ENCODE measurements at places on chromosomes 4 and X.
A peak's percentile ranks its signal among the peaks of the same experiment; 100 is the strongest.

GRCh38 chrX:115093191-115093590, 75.8 kb upstream of the IL13RA2 start:
- no peak for DNase-seq

- no peak for DNase-seq
Observed at GRCh38 chr4:147865926-147866325, 134.0 kb downstream of the ARHGAP10 start.

DNA sequence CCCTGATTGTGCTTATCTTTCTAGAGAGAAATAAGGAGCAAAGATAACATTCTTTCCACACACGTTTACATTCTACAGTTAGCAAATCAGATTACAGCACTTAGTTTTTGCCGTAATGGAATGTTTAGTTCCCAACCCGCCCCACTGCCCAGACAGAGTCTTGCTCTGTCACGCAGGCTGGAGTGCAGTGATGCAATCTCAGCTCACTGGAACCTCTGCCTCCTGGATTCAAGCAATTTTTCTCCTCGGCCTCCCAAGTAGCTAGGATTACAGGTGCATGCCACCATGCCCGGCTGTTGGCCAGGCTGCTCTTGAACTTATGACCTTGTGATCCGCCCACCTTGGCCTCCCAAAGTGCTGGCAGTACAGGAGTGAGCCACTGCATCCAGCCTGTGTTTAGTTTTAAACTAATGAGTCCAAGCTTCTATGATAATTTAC, 8.4 kb upstream of the PRPS1 start:
- DNase-seq, result no peak

GRCh38 chr4:5021546-5021945, 2.3 kb upstream of the CYTL1 start:
- no peak for DNase-seq

DNA sequence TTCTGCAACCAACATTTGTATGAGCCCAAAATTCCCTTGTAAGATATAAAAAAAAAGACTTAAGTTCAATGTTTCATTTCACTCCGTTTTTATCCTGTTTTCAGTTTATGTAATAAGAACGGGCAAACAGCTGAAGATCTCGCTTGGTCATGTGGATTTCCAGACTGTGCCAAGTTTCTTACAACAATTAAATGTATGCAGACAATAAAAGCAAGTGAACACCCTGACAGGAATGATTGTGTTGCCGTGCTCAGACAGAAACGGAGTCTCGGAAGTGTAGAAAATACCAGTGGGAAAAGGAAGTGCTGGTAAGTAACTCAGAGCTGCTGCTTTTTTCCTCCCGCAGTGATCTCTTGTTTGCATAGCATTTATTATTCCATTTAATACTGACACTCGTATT, 2.8 kb downstream of the ANKRD37 start:
- DNase-seq, result no peak

GRCh38 chr4:105025263-105026017, 121.2 kb upstream of the TET2 start:
- no peak for DNase-seq

DNA sequence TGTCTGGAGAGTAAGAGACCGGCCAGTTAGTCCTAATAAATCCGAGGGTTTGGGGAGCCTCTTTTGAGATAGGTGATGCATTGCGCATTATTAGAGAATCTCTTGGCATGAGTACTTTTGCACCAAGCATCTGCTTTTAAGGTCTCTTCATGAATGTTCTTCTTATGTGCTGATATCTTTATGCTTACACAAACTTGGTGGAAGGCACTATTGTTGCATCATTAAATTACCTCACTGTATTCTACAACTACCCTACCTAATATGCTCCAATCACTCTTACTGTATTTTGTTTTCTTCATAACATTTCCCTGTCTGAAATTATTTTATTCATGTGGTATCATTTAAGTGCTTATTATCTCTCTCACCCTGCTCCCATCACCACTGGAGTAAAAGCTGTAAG, 151.6 kb downstream of the PALLD start:
- DNase-seq, result no peak

- DNase-seq, result no peak
Observed at GRCh38 chr4:155906554-155907247, 3.2 kb downstream of the TDO2 start.

- DNase-seq, result no peak
Observed at GRCh38 chr4:85092943-85093342, 126.5 kb upstream of the WDFY3 start.

- no peak for DNase-seq
Observed at GRCh38 chr4:150256841-150257730, 178.8 kb downstream of the DCLK2 start.

DNA sequence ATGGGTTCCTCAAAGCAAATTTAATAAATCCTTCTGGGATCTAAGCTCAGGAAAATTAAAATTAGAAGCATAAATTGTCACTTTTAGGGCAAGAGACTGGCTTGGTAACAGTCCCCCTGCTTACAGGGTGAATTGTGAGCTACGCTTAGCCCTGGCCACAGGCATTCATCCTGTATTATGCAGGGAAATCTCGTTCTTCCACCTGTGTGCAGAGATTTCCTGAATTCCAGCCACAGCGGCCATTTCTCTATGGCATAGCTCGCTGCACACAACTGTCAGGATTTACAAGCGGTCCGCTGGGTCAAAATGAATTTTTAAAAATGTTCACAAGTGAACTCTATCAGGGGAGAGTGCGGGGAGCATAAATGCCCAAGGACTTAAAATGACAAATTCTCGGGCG, 111.9 kb downstream of the DCTD start:
- DNase-seq, result no peak

GRCh38 chr4:58209551-58209950, 1099.4 kb upstream of the IGFBP7 start:
- DNase-seq, result no peak

DNA sequence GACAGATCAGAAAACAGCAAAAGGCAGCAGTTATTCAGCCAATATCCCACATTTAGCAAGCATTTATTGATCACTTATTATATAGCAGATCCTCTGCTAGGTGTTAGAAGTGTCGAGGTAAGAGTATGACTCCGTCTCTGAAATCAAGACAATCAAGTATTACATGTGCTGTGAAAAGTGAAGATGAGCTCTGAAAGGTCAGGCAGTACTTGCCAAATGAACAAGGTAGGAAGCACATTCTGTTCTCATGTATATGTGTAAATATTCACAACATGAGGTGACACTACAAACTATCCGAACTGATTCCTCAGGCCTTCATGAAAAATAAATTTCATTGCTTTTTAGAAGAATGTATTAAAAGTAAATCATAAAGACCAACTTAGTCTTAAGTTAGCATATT, 15.3 kb downstream of the ATP1B4 start:
- DNase-seq, result no peak

DNA sequence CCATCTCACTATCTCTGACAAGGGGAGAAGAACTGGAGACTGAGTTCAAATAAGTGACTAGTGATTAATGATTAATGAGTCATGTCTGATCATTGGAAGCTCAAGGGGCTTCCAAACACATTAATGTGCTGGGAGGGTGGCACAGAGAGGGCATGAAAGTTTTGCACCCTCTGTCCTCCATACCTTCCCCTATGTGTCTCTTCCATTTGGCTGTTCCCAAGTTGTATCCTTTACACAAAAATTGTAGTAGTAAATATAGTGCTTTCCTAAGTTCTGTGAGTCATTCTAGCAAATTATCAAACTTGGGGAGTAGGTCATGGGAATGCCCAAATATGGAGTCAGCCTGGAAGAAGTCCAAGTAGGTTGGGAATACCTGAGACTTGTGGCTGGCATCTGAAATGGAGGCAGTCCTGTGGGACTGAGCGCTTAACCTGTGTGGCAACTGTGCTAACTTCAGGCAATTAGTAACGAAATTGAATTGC, 4.1 kb upstream of the FAM200B start:
- DNase-seq, result no peak

DNA sequence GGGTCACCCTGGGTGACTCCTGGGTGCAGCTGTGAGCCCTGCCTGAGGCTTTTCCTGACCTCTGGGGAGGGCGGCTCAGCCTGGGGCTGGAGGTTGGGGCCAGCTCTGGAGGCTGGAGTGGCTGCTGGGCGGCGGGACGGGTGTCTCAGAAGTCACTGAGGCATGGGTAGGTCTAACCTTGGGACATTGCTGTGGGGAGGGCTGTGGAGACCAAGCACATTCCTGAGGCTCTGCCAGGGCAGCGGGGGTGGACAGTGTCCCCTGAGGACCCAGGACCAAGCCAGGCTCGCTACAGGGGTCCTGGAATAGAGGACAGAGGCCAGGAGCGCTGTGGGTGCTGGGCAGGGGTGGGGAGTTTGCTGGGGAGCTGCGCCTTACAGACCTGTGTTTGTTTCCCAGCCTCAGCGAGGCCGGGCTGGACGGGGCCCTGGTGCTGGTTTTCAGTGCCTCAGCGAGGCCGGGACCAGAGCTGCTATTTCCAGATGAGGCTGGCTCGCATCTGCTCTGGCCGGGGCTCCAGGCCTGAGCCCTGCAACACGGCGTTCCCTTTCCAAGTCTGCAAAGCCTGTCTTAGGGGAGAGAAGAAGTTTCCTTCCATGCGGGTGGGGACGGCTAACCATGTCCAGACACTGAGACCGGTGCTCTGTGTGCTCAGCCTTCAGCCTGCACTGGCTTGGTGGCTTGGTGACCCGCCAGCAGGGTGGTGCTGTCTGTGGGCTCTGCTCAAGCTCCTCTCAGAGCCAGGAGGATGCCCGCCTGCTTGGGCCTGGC, 3.0 kb upstream of the SLC25A6 start:
- no peak for DNase-seq

GRCh38 chr4:124526769-124527168, 185.8 kb downstream of the ANKRD50 start:
- DNase-seq, result no peak

DNA sequence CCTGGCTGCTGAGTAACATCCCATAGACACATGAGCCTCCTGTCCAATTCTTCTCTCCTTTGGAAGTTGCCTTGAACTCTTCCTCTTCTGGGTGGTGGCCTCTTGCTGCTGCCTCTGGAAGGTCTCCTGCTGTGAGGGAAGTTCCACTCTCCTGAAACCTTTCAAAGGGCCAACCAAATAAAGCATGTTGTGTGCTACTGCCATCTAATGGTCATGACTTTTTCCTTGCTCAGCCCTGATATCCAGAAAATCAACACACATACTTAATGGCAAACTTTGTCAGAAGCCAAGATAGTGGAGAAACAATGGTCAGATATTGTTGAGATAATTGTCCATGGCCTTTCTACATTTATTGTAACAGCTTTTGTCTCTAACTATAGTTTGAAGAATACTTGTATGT, 19.1 kb upstream of the ZXDA start:
- no peak for DNase-seq

GRCh38 chr4:36243355-36244256, 708 bp downstream of the ARAP2 start:
- DNase-seq, result peak; percentile 41

DNA sequence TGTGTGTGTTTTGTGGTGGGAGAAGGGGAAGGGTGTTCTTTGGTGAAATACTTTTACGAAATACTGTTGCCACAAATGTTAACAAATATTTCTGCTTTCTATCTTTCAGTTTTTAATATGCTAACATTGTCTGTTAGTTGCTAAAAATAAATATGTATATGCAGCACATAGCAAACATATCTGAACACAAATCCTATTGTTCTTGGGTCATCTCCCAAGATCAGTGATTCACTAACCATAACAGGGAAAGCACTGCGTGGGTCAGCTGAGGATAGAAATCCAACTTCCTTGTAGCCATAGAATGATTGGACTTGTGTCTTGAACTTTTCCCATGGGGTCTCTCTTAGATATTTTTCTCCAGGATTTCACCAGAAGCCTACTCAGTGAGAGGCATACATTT, 250.3 kb upstream of the FAM47A start:
- DNase-seq, result no peak

- DNase-seq, result no peak
Observed at GRCh38 chr4:19399001-19399400, 852.7 kb upstream of the SLIT2 start.

DNA sequence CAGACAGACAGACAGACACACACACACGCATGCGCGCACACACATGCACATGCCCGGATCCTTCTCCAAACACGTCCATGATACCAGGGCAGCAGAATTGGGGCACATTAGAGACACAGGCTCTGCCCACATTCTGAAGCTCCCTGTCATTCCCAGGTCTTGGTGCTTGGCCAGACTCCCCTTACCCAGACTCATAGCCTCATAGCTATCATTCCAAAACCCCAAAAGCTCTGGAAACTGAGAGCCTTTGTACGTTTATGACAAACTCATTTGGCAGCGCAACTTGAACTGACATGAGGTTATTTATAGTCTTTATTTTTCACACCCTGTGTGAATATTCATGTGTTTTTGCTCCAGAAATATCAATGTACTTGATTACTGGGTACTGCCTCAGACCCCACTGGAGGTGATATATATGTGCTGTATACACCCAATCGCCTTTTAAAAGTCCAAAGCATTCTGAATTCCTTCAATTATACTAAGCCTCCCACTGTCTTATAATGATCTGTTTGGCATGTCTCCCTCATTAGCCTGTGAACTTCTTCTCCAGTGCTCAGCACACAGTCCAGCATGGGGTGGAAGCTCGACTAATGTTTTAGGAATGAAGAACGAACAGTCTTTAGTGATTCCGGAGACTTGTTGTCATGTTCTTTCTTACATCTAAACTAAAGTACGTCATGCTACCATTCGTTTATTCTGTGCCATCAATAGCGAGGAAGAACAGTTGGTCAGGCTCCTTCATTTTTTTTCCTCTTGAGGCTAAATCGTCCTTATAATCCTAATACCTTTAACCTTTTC, 45.0 kb downstream of the RTL9 start:
- DNase-seq, result no peak

DNA sequence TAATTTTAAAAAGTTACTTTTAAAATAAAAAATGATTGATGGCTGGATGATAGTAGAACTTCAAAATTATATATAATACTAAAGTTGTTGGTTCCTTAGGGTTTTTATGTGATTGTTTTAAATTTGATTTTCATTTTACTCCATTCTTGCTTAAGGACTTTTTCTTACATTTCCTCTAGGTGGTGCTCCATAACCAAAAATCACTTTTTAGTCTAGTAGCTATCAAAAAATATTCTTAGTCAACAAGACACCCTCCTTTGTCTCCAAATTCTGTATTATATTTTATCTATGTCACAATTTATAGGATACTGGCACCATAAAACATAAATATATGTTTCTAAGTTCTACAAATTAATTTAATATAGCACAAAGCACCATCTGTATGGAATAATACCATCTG, 67.2 kb upstream of the BRWD3 start:
- no peak for DNase-seq

DNA sequence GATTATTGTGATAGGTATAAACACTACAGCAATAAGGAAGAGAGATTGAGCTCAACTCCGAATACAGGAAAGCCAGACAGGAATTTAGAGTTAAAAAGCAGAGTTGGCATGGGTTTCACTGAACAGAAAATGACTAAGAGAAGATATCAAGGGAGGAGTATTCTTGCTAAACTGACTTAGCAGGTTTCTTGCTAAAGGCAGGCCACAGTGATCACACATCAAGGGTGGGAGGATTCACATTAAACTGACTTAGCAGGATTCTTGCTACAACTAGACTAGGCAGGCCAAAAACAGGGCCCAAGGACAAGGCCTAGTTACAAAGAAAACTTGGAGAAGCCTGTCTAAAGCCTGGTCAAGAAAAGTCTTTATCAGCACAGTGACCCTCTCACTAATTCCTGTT, 195.1 kb downstream of the MAGEB5 start:
- DNase-seq, result no peak

- no peak for DNase-seq
Observed at GRCh38 chr4:36884151-36884550, 360.4 kb upstream of the NWD2 start.

All from CD4-positive, alpha-beta T cell treated with Interferon gamma for 1 hour (primary cell).